ENCODE measurements at places on chromosomes 6 and 20.

- no peak for DNase-seq
These were observed 666.6 kb upstream of the CITED2 start for GRCh38 chr6:140041056-140041455.

DNA sequence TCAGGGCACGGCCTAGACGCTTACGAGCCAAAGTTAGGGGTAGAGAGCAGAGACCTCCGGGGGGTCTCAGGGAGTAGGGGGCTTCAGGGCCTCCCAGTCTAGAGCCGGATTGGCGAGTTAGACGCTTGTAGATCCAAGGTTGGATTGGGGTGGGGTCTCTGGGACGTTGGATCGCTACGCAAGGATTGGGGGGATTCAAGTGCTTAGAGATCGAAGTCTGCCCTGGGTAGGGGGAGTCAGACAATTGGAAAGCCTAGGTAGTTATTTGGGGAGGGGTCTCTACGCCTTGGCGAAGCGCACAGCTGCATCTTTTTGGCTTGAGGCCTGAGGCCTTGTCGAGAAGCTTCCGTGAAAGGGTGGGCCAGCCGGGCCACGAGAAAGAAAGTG lies 469 bp downstream of the STX16 start:
- no peak for DNase-seq

GRCh38 chr6:88208726-88209125 lies 42.6 kb upstream of the CNR1 start:
- DNase-seq, result no peak

DNA sequence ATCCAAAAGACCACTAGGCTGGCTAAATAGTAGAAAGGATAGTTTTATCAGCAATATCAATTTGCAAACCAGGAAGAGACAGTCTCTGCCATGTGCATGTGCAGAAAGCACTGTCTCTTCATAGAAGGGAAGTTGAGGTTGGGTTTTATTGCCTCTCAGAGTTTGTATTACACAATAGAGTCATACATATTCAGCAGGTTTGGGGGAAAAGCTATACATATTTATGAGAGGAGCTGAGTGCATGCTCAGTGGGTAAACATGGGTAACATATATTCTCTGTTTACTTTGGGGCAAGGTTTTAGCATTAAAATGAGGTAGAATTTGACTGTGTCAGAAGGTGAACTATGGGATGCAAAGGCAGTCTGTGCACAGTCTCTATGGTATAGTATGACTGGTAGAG lies 14.9 kb downstream of the TMEM170B start:
- DNase-seq, result no peak

- DNase-seq, result no peak
These were observed 69.5 kb upstream of the FABP7 start for GRCh38 chr6:122709922-122710512.

Measured in activated effector memory CD4-positive, alpha-beta T cell treated with Interleukin-2 at 50 U/mL for 16 hours (primary cell).